ENCODE measurements at places on chromosomes 7 and 10. TPM values are rescaled to one million over a fixed set of nuclear protein-coding genes. Genes with fewer than 3 reads are reported as not detected.

The TSPAN13 gene
- total RNA-seq, result 50.8 TPM

The RET gene
- 0.78 TPM for total RNA-seq

The KCP gene
- total RNA-seq, result not detected

DNA sequence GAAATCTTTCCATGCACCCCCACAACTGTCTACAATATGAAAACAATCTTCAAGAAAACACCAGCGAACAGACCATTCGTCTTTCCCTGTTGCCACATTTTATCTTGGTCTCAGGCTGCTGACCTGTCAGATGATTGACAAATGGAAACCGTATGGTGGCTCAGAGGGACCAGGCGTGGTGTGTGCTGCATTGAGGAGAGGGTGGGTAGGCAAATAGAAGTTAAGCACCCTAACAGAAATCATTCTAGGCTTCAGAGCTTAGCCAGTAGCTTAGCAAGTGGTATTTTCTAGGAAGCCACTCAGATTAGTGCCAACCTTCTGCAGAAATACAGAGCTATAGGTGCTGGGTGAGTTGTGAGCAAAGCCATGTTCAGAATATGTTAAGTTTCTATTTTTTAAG, 114.9 kb downstream of the DPP6 start:
- no peak for DNase-seq

DNA sequence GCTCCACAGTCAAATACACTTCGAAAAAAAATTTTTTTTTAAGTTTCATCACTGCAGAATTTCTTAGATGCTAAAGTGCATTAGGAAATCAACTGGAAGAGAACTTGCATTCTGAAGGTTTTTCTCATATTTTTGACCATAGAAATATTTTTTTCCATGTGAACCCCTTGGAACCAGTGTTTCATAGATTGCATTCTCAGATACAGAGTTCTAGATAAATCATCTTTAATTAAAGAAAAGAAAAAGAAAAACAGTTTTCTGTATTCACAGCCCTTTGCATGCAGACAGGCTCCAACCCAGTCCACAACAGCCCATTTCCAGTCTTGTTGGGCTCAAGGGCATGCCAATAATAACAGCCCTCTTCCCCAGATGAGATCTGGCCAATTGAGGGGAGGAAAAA, 75.5 kb upstream of the RPA3 start:
- DNase-seq, result no peak

DNA sequence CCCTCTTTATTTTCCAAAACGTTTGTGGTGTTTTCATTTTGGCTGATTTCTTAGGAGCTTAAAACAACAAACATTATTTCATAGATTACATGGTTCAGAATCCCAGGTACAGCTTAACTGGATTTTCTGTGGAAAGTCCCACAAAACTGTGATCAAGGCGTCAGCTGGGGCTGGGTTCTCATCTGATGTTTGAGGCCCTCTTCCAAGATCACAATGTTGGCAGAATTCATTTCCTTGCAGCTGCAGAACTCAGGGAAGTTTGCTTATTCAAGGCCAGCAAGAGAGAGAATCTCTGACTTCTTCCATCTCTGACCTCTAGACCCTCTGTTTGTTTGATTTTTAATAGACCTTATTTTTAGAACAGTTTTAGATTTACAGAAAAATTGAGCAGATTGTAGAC, 108.4 kb upstream of the AGK start:
- DNase-seq, result no peak

- DNase-seq, result no peak
Measured at GRCh38 chr7:94422827-94423460, 28.2 kb downstream of the COL1A2 start.

- DNase-seq, result no peak
Measured at GRCh38 chr7:30778255-30779025, 7.2 kb downstream of the MINDY4 start.

GRCh38 chr10:33557313-33557712, 222.8 kb upstream of the NRP1 start:
- no peak for DNase-seq

- DNase-seq, result no peak
Measured at GRCh38 chr7:48251766-48252165, 80.5 kb downstream of the ABCA13 start.

All from body of pancreas (tissue), 4 donors.